ENCODE measurements at places on chromosomes 1 and 21.

- DNase-seq, result no peak
Measured at GRCh38 chr21:16377857-16378256, 648.1 kb downstream of the USP25 start.

- DNase-seq, result no peak
Measured at GRCh38 chr1:198517623-198518199, 22.8 kb downstream of the ATP6V1G3 start.

GRCh38 chr1:101738475-101738874, 258.3 kb downstream of the OLFM3 start:
- no peak for DNase-seq

DNA sequence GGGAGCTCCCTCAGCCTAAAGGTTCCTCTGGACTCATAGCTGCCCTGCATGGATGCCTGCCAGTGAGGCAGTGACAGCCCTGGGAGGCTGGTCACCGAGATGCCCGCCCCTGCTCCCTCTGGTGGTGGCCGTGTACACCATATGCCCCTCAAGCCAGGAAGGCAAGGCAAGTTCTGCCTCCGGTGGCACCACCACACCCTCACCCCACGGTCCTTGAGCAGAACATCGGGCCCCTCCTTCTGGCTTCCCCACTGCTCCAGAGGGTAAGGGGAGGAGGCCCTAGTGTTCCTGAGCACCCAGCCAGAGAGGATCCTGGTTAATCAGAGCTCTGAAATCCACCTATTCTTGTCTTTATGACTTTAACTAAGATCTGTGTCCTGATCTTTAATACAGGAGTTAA, 1.5 kb upstream of the S100A14 start:
- DNase-seq, result peak; percentile 79

GRCh38 chr1:204731985-204732575, 46.5 kb upstream of the LRRN2 start:
- no peak for DNase-seq

- DNase-seq, result no peak
Measured at GRCh38 chr1:156104065-156104810, 10.3 kb upstream of the LMNA start.

- no peak for DNase-seq
Measured at GRCh38 chr1:13864760-13865159, 164.8 kb downstream of the PRDM2 start.

DNA sequence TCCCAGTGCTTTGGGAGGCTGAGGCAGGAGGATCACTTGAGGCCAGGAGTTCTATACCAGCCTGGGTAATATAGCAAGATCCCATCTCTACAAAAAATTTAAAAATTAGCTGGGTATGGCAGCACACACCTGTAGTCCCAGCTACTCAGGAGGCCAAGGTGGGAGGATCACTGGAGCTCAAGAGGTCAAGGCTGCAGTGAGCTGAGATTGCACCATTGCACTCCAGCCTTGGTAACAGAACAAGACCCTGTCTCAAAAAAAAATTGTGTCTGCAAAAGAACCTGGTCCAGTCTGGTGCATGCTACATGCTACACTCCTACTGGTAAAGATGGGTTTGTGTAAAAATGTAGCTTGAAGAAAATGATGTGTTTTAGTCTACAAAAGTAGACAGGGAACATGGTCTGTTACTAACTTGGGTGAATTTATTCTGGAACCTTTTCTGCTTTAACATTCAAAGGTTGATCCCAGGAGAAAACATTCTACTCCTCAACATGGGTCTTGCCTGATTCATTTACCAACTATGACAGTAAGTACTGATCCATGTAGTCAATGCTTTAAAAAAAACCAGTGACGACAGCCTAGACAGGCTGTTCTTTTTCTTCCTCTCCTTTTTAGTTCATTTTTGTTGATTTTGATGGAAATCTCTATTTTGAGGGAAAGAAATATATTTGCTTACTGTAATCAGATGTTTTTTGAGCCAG, 32.7 kb upstream of the ENAH start:
- DNase-seq, result no peak

Measured in activated naive CD4-positive, alpha-beta T cell treated with anti-CD3 and anti-CD28 coated beads, Interleukin-2, amount 10 ng/mL, durations not matched to agents 7 days and 5 days (primary cell).